Activated CD4-positive, alpha-beta T cell treated with anti-CD3 and anti-CD28 coated beads, Interleukin-2, amount 50 U/mL, for 16 hours (primary cell): ENCODE measurements at places on chromosomes 12 and 14.
A peak's percentile ranks its signal among the peaks of the same experiment; 100 is the strongest.

GRCh38 chr12:95731519-95731958, 59.0 kb downstream of the NTN4 start:
- no peak for DNase-seq

GRCh38 chr12:45268672-45269411, 52.9 kb downstream of the ANO6 start:
- peak; percentile 11 for DNase-seq

DNA sequence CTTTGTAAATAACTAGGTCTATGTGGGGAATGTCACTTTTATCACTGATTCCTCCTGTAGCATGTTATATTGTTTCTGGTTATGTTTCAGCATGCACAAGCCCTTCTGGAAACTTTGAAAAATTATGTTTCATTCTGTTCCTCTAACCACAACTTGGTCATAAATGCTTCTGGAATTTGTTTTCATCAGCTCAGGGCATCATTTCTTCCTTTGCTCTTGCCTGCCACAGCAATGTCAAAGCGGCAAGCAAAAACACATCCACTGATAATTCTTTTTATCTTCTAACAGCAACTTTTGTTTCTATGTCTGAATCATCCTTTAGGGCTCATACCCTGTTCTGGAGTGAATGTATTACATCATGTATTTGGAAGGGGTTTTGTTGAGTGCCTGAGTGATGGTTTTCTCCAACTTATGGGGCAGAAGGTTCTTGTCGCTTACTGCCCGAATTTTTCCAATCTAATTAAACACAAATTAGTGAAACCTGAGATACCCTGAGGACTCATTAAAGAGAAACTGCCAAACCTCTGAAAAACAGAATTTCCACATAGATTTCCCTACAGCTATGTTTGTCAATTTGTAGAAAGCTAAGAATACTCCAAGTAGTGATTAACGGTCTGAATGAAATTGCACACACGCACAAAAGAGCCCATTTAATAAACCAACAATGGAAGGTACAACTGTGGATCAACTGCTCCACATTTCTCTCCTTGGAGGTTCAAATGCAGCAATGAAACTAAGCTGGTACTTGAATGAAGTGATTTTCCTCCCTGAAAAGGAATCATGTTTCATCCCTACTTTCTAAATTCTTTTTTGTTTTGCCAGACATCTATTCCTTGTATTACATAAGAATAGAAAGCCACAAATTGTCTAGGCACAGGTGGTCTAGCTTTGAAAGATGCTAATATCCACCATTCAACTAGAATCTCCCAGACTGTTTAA, 173.5 kb upstream of the KRR1 start:
- DNase-seq, result peak; percentile 14

DNA sequence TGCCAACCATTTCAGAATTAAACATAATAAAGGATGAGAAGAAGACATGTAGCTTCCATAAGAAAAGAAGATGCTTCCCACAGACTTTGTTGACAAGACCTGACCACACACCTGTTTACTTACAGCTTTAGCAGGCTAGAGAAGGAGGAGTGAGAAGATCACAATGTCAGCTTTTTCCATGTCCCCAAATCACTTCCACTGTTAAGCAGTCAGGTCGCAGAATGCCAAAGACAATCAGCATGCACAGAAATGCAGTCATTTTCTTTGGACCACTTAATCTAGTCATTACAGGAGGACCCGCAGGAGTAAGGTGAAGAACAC, 314.9 kb downstream of the SSPN start:
- DNase-seq, result no peak

GRCh38 chr14:25048170-25049016, 1.6 kb downstream of the STXBP6 start:
- no peak for DNase-seq

DNA sequence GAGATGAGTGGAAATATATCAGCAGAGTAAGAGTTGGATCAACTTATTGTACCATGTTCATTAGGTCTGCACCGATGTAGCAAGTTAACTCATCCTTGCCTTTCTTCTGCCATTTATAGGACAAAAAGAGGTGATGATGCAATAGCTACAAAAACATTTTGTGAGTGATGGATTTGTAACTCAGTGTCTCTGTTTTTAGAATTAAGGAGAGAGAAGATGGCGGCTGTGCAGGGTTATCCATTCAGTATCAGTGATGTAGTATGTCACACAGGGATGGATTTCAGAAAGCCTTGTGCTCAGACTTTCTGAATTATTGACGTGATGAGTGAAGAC, 62.1 kb upstream of the GNPNAT1 start:
- no peak for DNase-seq

DNA sequence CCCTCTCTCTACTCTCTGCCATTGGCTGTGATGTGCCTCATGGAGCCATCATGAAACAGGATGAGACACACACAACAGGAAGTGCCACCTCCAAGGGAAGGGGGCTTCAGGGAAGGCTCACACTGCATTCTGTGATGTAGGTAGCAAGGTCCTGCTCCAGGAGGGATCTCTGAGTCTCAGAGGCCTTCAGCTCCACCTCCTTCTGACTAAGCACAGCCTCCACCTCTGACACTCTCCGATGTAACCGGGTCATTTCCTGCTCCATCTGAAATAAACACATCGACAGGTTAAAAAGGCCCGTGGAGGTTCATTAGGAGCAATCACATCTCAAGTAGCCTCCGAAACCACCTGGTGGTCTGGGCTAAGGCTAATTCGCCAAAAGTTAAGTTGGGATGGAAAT, 93.3 kb downstream of the CIT start:
- peak; percentile 28 for DNase-seq

DNA sequence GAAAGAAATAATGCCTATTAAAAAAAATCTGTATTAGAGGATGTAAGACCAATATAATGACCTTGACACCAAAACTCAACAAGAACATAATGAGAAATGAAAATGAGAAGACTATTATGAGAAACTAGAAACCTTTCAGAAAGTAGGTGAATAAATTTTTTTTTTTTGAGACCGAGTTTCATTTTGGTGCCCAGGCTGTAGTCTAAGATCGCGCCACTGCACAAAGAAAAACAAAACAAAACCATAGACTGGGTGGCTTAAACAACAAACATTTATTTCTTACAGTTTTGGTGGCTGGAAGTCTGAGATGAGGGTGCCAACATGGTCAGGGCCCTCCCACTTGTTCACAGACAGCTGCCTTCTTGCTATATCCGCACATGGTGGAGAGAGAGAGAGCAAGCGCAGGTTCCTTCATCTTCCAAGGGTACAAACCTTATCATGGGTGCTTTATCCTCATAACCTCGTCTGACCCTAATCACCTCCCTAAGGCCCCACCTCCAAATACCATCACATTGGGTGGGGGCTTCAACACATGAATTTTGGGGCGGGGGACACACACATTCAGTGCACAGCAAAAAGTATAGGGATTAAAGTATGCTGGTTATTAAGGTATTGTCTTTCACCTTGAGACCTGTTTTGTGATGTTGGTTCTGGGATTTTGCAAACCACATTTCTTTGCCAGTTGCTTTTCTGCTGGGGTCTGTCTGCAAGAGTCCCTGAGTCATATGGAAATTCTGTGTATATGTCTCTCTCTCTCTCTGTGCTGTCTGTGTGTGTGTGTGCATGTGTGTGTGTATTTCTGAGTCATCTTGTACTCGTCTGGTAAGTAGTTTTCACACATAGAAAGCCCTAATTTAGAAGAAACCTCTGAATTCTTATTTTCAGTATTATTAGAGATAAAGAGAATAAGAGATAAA, 26.2 kb downstream of the ZCRB1 start:
- peak; percentile 91 for DNase-seq

DNA sequence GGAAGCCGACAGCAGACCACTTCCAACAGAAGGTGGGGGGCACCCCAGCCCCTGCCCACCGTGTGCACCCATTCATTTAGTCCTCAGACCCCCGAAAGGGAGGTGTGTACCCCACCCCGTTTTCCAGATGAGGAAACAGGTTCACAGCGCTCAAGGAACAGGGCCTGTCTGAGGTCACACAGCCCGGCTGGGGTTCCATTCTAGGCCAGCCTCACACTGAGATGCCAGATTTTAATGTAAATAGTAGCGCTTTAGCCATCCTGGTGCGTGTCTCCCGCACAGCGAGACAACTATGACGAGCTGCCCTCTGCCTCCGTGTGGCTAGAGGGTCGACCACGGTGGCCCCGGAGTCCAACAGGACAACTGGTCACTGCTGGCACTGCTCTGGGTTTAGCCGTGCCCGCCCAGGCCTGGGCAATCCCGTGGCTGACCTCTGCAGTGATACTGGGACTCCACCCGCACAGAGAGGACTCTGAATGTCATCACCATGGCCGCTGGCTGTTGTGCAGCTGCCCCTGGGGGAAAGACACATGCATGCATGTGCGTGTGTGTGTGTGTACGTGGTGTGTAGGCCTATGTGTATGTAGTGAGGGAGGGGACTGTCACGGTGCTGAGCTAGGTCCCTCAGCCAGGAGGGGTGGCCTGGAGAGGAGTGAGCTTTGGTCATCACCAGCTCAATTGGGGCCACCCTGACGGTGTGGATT, 31.6 kb downstream of the BEGAIN start:
- DNase-seq, result no peak

- no peak for DNase-seq
Measured at GRCh38 chr12:94750864-94751263, 100.5 kb upstream of the TMCC3 start.

- no peak for DNase-seq
Measured at GRCh38 chr12:53145383-53146260, 34.9 kb upstream of the ZNF740 start.

DNA sequence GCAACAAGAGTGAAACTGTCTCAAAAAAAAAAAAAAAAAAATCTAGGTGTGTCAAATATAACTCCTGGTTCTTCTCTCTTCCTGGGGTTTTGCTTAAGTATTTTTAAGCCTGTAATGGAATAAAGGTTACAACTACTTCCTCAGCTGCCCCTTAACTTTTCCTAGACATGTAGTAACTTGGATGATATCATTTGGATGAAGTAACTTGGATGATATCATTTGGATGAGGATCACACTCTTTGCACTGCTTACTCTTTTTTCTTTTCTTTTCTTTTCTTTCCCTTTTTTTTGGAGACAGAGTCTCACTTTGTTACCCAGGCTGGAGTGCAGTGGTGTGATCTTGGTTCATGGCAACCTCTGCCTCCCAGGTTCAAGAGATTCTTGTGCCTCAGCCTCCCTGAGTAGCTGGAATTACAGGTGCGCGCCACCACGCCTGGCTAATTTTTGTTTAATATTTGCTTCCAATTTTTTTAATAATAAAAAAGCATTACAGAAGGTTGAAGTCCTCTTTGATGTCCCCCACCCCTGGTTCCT, 775 bp upstream of the FAM186A start:
- no peak for DNase-seq

- DNase-seq, result no peak
Measured at GRCh38 chr12:96256672-96257361, 62.6 kb downstream of the ELK3 start.

DNA sequence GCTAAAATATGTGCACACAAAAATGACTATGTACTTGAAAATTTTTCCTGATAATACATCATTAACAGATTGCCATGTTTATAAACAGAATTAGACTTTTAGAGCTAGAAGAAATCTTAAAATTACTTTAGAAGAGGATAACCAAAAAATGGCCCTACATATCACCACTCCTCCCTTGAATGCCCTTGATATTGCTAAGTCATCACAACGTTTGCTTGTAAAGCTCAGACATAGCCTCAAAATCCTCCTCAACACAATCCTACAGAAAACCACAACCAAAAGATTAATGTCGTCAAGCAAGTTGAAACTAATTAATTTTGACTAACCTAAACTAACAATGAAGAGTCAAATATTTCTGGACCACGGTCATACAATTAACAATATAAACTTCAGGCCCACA, 19.4 kb upstream of the NAA30 start:
- no peak for DNase-seq

DNA sequence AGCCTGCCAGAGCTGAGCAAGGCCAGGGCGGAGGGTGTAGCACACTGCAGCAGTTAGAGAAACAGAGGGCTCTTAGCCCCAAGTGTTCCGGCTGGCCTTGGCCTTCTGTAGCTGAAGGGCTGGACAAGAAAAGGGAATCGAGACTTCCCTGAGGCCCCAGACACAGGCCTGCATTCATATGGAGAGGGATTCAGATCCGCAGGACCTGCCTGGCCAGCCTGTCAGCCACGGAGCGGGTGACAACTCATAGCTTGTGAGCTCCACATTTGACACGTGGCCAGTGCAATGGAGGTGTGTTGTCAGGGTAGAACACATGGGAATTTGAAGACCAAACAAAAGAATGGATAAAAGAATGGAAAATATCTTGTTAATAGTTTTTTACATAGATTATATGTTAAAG, 182.2 kb upstream of the GSC start:
- no peak for DNase-seq

DNA sequence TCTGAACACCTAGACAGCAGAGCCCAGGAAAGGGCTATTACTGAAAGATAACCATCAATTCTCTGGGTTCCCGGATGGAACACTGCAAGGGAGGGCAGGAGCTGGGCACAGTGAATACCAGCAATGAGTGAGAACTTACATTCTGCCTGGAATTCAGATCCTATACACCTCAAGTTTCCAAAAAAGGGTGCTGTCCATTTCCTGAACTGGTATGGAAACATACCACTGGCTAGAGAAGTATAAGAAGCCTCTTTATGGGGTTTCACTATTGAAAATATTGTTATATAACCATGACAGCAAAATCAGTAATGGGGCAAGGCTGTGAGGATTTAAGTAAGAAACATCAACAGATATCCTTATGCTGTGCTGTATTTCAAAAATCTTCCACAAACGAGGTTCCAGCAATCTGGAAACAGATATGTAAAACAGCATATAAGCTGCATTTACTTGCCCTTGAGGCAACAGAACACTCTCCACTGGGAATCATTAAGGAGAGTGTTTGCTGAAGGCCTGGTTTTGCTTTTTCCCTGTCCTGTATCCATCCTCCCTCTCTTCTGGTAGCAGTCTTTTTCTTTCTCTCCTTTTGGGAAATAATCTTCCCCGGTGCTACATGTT, 53.3 kb upstream of the GTF2A1 start:
- no peak for DNase-seq

GRCh38 chr12:66403746-66404145, 101.5 kb downstream of the HELB start:
- no peak for DNase-seq

GRCh38 chr12:96636895-96637294, 147.5 kb downstream of the CFAP54 start:
- no peak for DNase-seq

GRCh38 chr14:62655166-62655565, 390.1 kb downstream of the KCNH5 start:
- DNase-seq, result no peak

GRCh38 chr12:27018037-27018436, 3.9 kb upstream of the TM7SF3 start:
- DNase-seq, result no peak

GRCh38 chr12:43154498-43155045, 397.4 kb downstream of the ADAMTS20 start:
- DNase-seq, result no peak

- DNase-seq, result no peak
Measured at GRCh38 chr14:90641168-90641567, 175.1 kb downstream of the TTC7B start.

- DNase-seq, result no peak
Measured at GRCh38 chr12:87198181-87198580, 831.0 kb downstream of the C12orf50 start.
